ENCODE measurements at places on chromosomes 1 and 21. TPM values are rescaled to one million over a fixed set of nuclear protein-coding genes. Genes with fewer than 3 reads are reported as not detected.
A peak's percentile ranks its signal among the peaks of the same experiment; 100 is the strongest.

The ETV3L gene
- not detected for total RNA-seq

DNA sequence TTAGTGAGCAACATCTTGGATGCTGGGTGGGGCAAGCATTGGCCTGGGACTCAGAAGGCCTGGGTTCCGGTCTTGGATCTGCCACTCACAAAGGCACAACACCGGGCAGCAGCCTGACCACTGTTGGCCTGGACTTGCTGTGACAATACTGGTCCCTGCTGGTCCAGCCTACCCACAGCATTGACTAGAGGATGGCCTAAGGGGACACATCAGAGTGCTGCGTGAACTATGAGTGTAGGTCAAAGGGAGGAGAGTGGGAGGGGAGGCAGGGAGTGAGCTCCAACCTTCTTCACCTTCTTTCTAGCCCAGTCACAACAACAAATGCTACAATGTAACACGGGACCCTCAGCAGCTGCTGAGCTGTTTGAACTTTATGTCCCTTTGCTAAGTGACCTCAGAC is 31.1 kb downstream of the TMEM50A start:
- no peaks in the 10 kb centered on the region for H3K4me1 ChIP-seq
- H3K36me3 ChIP-seq: no peaks in the 10 kb centered on the region
- H3K4me3 ChIP-seq: no peak overlapping the region
- H3K27me3 ChIP-seq: no peaks in the 10 kb centered on the region
- no peak overlapping the region for H3K27ac ChIP-seq

- DNase-seq: no peak
- H3K27me3 ChIP-seq: peaks cover 2% of the 10 kb centered on the region
- H3K27ac ChIP-seq: no peak overlapping the region
- no peak overlapping the region for H3K4me3 ChIP-seq
- no peaks in the 10 kb centered on the region for H3K4me1 ChIP-seq
- H3K36me3 ChIP-seq: no peaks in the 10 kb centered on the region
These were observed 29.6 kb downstream of the DMRTA2 start for GRCh38 chr1:50393522-50394120.

DNA sequence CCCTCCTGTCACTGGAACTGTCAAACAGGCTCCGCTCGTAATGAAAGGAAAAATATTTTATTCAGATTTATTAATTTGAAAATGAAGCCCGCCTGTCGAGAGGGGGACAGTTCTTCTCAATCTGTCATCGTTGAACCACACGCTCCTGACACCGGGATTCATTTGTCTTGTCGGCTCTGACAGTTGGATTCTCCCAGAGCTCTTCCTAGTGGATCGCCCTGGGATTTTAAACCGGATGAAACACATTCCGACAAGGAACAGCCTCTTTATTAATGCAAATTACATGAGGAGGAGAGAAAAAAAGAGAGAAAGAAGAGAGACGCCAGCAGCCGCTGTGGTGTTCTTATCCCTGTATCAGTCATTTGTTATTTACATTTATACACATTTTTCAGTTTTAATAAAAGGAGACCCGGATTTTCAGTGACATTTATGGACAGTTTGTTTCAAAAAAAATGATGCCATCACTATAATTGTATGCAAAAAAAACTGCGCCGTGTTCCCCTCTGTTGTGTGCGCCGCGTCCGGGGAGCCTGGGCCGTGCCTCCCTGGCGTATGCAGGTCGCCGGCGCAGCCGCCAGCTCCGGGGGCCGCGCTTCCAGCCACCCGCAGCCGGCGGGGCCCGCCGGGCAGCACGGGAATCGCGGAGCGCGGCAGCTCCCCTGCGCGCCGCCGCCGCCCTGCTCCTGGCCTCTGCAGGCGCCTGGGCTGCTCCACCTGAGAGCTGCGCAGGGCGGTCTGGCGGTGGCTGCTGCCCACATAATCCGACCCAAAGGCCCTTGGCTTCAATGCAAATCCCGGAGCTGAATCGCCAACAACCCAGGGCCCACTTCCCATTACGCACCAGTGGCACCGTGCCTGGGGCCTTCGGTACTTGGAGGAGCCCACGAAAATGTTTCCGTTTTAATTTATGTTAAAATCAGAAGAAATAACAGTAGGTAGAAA is 237.9 kb upstream of the PBX1 start:
- H3K27me3 ChIP-seq: no peaks in the 10 kb centered on the region
- H3K27ac ChIP-seq: no peak overlapping the region
- no peak for DNase-seq

- DNase-seq: no peak
- no peaks in the 10 kb centered on the region for H3K36me3 ChIP-seq
- no peak overlapping the region for H3K4me3 ChIP-seq
- H3K27ac ChIP-seq: no peak overlapping the region
These were observed 7.0 kb upstream of the TFF1 start for GRCh38 chr21:42373196-42373907.

DNA sequence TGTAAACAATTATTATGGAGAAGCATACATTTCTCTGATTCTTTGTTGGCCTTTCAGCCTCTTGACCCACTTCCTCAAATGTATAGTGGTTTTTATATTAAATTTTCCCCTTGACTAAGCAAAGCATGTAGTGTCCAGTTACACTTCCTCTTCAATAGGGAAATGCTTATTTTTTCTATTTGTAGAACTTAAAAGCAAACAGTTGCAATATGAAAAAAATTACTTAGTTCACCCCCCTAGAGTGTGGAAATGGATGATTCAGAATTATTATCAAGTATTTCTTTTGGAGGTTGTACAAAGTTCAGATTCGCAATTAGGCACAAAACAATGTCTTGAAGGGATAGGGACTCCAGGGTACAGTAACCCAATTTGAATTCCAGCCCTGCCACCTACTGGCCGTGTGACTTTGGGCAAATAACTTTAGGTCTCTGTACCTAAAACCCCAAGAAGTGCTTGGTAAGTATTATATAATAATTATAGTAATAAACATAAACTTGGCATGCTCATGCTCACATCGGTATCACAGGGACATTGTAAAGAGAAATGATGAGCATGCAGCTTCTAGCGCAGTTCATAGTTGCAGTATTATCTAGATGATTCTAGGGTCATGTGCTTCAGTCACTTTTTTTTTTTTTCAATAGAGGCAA is 28.6 kb upstream of the IFNGR2 start:
- peak; percentile 54 for DNase-seq
- no peaks in the 10 kb centered on the region for H3K27me3 ChIP-seq
- H3K4me1 ChIP-seq: peaks cover 11% of the 10 kb centered on the region
- no peaks in the 10 kb centered on the region for H3K36me3 ChIP-seq
- no peak overlapping the region for H3K27ac ChIP-seq
- H3K4me3 ChIP-seq: no peak overlapping the region

The ATP1A4 gene
- not detected for total RNA-seq

- H3K27ac ChIP-seq: no peak overlapping the region
- no peaks in the 10 kb centered on the region for H3K27me3 ChIP-seq
- no peak overlapping the region for H3K4me3 ChIP-seq
- H3K4me1 ChIP-seq: no peaks in the 10 kb centered on the region
- no peak for DNase-seq
- no peaks in the 10 kb centered on the region for H3K36me3 ChIP-seq
These were observed 146.5 kb upstream of the LYPLAL1 start for GRCh38 chr1:219027146-219027673.

The OR10Z1 gene
- not detected for total RNA-seq

The ALPL gene
- total RNA-seq: 0.41 TPM

GRCh38 chr1:54724771-54725170 is 9.1 kb downstream of the TTC4 start:
- H3K27ac ChIP-seq: no peak overlapping the region
- H3K36me3 ChIP-seq: peaks cover 3% of the 10 kb centered on the region
- no peaks in the 10 kb centered on the region for H3K4me1 ChIP-seq

DNA sequence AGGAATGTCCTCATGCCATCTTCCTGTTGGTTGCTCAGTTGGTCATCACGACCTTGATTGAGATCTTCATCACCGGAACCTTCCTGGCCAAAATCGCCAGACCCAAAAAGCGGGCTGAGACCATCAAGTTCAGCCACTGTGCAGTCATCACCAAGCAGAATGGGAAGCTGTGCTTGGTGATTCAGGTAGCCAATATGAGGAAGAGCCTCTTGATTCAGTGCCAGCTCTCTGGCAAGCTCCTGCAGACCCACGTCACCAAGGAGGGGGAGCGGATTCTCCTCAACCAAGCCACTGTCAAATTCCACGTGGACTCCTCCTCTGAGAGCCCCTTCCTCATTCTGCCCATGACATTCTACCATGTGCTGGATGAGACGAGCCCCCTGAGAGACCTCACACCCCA is 42.9 kb downstream of the KCNJ15 start:
- no peak overlapping the region for H3K27ac ChIP-seq
- no peaks in the 10 kb centered on the region for H3K27me3 ChIP-seq
- no peak for DNase-seq
- H3K36me3 ChIP-seq: no peaks in the 10 kb centered on the region
- H3K4me3 ChIP-seq: no peak overlapping the region
- peaks cover 39% of the 10 kb centered on the region for H3K4me1 ChIP-seq

DNA sequence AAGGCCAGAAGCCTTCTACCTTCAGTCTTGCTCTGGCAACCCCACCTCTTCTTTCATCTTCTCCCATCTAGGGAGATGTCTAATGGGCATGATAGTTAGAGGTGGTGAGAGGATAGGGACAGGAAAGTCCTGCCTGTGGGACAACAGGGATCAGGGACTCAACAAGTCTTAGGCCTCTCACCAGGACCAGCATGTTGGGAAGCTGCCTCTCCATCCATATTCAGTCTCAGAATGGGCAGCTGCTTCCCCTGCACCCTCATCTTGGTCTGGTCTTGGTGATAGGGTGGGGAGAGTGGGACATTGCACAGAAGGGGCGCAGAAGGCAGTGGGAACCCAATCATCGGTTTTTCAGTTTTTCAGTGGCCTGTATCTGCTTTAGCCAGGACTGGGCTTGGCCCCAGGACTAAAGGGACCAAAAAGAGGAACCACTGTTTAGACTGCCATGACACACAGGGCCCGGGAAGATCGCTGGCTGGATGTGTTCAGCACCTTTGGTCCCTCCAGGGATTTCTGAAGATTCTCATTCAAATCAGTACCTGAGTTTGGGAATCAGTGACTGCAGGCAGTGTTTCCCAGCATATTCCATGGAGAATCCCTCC is 12.7 kb downstream of the RHEX start:
- H3K27me3 ChIP-seq: peaks cover 6% of the 10 kb centered on the region
- no peak for DNase-seq
- no peaks in the 10 kb centered on the region for H3K36me3 ChIP-seq
- peaks cover 4% of the 10 kb centered on the region for H3K4me1 ChIP-seq
- H3K27ac ChIP-seq: no peak overlapping the region

GRCh38 chr1:26690576-26691031 is 5.2 kb upstream of the ARID1A start:
- no peak overlapping the region for H3K4me3 ChIP-seq
- peaks cover 18% of the 10 kb centered on the region for H3K4me1 ChIP-seq
- H3K27me3 ChIP-seq: no peaks in the 10 kb centered on the region
- DNase-seq: no peak

The FLG gene
- total RNA-seq: not detected

- no peak overlapping the region for H3K27ac ChIP-seq
- no peak for DNase-seq
- H3K36me3 ChIP-seq: no peaks in the 10 kb centered on the region
- H3K4me3 ChIP-seq: no peak overlapping the region
- no peaks in the 10 kb centered on the region for H3K27me3 ChIP-seq
These were observed 10.1 kb upstream of the ELAVL4 start for GRCh38 chr1:50098591-50099021.

DNA sequence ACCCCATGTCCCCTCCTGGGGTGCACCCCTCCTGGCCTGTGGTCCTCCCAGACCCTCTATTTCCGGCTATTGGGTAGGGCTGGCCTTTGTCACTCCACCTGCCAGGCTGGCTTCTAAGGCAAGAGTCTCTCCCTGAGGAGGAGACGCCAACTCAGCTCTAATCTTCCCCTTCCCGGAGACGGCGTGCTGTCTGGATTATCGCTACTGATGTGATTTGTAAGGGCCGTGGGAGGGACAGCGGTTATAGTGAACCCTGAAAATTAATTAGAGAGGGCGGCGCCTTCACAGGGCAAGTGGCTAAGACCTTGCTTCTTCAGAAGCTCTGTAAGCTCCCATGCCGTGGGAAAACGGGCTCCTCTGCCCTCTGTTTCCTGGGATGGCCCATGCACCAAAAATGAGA is 207.0 kb upstream of the VAMP3 start:
- H3K27ac ChIP-seq: no peak overlapping the region
- no peaks in the 10 kb centered on the region for H3K36me3 ChIP-seq
- no peak overlapping the region for H3K4me3 ChIP-seq

DNA sequence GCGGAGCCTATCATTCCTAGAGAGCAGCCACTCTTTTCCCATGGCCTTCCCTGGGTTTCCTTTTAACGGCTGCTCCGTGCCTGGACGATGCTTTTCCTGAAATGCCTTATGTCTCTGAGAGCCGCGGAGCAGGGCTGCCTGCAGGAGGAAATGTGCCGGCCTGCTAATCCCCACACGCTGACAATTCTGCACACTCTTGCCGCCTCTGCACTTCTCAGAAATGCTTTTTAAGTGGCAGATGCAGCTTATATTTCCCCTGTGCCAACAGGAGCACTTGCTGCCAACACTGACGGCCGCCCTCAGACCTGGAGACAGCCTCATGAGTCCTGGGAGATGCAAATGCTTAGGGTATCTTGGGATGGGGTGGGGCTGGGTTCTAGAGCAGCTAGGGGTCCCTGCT is 253.2 kb downstream of the GRIK3 start:
- no peak for DNase-seq
- no peaks in the 10 kb centered on the region for H3K4me1 ChIP-seq
- no peak overlapping the region for H3K27ac ChIP-seq
- H3K4me3 ChIP-seq: no peak overlapping the region
- H3K27me3 ChIP-seq: no peaks in the 10 kb centered on the region
- no peaks in the 10 kb centered on the region for H3K36me3 ChIP-seq

- H3K27me3 ChIP-seq: peaks cover 81% of the 10 kb centered on the region
- H3K36me3 ChIP-seq: no peaks in the 10 kb centered on the region
- DNase-seq: no peak
- peaks cover 26% of the 10 kb centered on the region for H3K4me1 ChIP-seq
These were observed 4.7 kb downstream of the HES2 start for GRCh38 chr1:6414881-6415626.

- H3K27me3 ChIP-seq: peaks cover 8% of the 10 kb centered on the region
- no peak for DNase-seq
- H3K36me3 ChIP-seq: no peaks in the 10 kb centered on the region
- H3K27ac ChIP-seq: no peak overlapping the region
- H3K4me1 ChIP-seq: peaks cover 6% of the 10 kb centered on the region
These were observed 19.6 kb downstream of the KANK4 start for GRCh38 chr1:62299426-62300200.

DNA sequence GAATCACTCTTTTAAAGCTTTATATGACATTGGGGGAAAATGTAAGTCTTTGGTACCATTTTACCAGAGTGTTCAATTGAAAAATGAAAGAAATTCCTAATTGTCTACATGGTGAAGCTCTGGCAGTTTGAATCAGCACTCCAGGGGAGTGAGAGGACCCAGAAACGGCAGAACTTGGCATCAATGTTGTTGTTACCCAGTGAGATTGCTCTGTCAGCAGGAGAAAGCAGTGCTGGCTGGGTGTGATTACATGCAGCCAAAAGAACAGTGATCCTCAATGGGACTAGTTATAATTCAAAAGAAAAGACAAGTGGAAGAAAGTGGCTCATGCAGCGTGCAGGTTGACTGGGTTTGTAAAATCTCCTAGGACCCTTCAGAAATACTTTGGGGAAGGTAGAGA is 206.4 kb downstream of the PTPRC start:
- H3K36me3 ChIP-seq: peaks cover 4% of the 10 kb centered on the region
- H3K27ac ChIP-seq: no peak overlapping the region
- DNase-seq: no peak
- H3K4me3 ChIP-seq: no peak overlapping the region
- no peaks in the 10 kb centered on the region for H3K4me1 ChIP-seq
- no peaks in the 10 kb centered on the region for H3K27me3 ChIP-seq

The TAS1R1 gene
- not detected for total RNA-seq

GRCh38 chr1:22485431-22485830 is 33.8 kb downstream of the ZBTB40 start:
- no peak for DNase-seq
- no peak overlapping the region for H3K27ac ChIP-seq
- H3K4me1 ChIP-seq: no peaks in the 10 kb centered on the region
- no peak overlapping the region for H3K4me3 ChIP-seq
- no peaks in the 10 kb centered on the region for H3K27me3 ChIP-seq
- peaks cover 4% of the 10 kb centered on the region for H3K36me3 ChIP-seq
